ENCODE measurements at places on chromosomes 11 and 22.

GRCh38 chr11:46240861-46241260 lies 36.6 kb upstream of the CREB3L1 start:
- DNase-seq = no peak

- no peak for DNase-seq
Observed at GRCh38 chr11:113059548-113059947, 98.3 kb downstream of the NCAM1 start.

GRCh38 chr11:123474994-123475393 lies 44.9 kb downstream of the GRAMD1B start:
- DNase-seq = no peak

- no peak for DNase-seq
Observed at GRCh38 chr22:47567126-47568090, 805.0 kb downstream of the TBC1D22A start.

DNA sequence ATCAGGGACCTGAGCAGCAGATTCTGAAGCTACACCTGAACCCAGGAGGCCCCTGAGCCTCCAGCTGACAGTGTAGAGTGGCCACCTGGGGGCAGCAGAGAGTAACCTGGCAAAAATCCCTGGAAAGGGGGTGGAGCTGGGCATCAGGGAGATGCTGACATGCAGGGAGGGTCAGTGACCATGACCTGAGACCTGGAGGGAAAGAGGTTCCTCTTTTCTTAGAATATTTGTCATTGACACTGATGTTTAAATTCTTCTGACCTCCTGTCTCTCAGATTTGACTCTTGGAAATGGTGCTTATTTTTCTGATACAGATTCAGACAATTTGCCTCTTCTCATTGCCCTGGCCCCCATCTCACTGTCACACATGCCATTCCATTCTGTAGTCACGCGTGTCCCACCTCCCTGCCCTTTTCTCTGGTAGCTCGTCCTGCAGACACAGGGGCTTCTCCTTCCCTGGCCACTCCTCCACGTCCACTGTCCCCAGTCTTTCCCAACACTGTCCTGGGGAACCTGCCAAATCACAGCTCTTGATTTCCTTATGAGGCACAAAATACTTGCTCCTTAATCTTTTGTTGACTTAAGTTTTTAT lies 117.2 kb upstream of the IGLL5 start:
- no peak for DNase-seq

DNA sequence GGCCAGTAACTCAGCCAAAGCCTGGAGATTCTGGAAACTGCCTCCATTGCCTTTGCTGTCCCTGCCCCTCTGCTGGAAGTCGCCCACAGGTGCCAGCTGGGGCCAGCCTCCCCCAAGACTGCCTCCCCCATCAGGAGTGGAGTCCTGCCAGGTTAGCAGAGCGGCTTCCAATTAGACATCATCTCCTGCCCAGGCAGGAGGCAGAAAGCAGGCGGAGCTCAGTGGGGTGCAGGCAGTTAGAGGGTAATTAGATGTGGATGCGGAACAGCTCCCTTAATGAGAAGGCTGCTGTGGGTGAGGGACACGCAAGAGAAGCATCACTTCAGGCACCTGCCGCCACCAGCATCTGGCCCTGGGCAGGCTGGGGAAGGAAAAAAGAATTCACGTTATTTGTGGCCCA lies 90.9 kb upstream of the TP53I11 start:
- no peak for DNase-seq

DNA sequence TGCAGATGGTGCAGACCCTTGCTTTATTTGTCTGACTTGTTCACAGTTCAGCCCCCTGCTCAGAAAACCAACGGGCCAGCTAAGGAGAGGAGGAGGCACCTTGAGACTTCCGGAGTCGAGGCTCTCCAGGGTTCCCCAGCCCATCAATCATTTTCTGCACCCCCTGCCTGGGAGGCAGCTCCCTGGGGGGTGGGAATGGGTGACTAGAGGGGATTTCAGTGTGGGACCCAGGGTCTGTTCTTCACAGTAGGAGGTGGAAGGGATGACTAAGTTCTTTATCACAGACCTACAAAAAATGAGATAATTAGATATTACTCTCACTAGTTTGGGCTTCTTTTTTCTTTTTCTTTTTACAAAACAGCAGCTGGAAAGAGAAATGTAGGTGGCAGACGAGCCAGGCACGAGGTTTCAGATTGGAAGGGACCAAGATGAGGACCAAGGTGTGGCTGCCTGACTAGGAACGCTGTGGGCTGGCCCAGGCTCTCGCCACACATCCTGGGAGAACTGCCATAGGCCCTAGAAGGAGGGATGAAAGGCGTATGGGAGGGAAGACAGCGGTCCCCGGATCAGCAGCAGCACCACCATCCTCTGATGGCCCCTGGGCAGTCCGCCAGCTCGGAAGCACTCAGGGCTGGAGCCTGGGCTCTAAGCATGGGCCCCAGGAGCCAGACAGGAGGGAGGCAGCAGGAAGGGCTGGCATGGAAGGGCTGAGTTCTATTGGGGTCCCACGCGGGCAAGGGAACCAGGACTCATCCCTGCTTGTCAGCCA lies 14.2 kb downstream of the TXN2 start:
- no peak for DNase-seq

DNA sequence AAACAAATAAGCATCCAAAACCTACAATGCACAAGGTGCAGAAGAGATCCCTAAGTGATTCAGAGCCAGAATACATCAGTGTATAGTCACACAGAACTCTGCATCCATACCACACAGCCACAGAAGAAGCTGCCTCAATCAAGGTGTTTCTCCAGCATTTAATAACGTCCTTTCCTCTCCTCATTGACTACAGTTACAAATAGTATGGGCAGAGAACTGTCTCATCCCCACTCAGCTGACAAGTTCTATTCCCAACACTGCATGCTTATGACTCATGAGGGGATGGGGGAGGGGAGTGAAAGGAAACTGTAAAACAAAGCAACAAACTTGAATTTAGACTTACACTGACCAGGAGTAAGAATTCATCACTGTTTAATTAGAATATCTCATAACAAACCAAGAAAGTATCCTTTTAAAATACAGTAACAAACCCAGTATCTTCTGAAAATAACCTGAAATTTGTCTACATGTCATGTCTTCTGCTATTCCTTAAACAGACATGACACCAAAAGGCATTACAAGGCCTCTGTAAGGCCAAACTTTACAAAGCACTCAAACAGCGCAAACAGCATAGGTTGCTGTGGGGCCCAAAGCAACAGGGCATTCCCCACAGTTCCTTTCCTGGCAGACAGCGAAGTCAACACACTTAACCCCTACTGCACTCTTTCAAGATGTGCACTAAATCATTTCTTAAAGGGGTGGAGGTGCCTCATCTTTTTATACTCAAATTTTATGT lies 29.3 kb downstream of the CELF1 start:
- peak; percentile 30 for DNase-seq

GRCh38 chr11:77171885-77172665 lies 44.0 kb downstream of the MYO7A start:
- no peak for DNase-seq

Measured in thymus (tissue), 14 donors.